ENCODE measurements at places on chromosomes 16 and 17.

DNA sequence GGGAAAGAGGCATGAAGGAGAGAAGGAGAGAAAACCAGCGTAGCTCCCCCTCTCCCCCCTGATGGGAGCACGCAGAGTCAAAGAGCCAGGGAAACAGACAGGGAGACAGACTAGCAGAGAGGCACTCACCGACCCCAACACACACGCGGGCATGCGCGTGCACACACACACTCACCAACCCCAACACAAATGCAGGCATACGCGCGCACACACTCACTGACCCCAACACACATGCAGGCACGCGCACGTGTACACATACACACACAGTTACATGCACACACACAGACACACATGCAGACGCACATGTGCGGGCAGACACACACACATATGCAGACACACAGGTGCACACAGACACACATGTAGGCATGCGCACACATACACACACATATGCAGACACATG, 4.6 kb downstream of the CACNB1 start:
- DNase-seq = no peak

DNA sequence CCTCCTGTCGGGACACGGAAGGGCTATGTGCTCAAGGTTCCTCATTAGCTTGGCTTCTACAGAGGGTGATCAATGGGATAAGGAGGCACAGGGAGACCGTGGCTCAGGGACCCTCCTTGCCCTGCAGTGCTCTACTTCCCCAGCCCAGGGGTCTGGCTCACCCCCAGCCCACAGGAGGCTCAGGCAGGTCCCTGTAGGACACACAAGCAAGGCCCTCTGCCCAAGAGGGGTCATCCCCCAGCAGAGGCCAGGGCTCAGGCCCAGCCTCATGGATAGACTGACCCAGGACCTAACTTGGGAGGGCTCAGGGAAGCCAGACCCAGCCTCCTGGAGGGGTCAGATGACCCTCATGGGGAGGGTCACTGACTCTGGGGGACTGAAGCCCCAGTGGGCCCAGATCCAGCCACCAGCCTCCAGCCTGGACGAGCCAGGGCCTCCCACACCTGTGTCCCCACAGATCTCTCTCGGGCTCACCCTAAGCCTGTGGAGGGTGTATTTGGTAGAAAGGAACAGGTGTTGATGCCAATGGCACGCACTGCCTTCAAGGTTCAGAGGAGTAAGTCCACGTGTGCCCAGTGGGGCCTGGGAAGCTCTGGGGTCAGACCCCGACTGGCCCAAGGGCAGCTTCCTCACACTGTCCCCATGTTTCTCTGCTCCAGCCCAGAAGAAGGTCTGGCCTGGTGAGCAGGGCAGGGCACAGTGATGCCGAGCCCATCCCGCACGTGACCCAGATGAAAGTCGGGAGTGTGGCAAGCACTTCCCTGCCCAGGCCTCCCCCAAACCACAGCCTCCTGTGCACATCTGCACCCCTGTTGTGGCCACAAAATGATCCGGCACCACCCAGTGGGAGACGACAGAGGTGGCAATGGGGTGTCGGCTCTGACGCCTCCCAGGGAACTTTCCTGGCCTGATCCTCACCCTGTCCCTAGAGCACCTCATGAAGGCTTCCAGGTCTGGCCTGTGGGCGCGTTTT, 10.9 kb upstream of the KRTAP17-1 start:
- no peak for DNase-seq

DNA sequence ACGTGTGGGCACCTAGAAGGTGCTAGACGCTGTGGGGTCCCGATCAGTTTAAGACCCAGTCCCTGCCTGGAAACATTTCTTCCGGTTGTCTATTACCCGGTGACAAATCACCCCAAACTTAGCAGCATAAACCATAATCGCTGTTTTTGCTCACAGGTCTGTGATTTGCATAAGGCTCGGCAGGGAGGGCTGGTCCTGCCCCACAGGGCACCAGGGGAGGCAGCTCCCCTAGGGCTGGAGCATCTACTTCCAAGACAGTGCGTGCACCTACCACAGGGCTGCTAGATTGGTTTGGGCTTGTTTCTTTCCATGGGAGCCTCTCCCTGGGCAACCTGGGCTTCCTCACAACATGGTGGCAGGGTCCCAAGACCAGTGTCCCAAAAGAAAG, 214.5 kb upstream of the CIBAR2 start:
- DNase-seq = no peak

DNA sequence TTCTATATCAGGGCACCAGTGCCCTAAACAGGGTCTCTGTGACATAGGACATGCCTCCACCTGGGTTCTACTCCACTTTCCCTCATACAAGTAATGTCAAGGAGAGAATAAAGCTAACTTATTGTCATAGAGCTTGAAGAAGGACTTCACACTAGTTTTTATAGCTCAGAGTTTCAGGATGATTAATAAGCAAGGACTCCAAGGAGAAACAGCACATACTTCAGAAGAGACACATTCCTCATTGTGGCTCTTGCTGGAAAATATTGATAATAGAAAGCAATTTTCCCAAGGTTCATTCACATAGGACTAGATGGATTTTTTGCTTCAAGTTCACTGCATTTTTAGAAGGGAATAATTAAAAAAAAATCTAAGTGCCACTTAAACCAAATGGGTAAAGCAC, 133.3 kb downstream of the CA10 start:
- DNase-seq = no peak

- peak; percentile 22 for DNase-seq
Observed at GRCh38 chr17:49316889-49317675, 45.0 kb downstream of the ZNF652 start.

Data from CMK (cell line).